Epithelial cell of proximal tubule (primary cell): ENCODE measurements at places on chromosomes 1 and 21.

DNA sequence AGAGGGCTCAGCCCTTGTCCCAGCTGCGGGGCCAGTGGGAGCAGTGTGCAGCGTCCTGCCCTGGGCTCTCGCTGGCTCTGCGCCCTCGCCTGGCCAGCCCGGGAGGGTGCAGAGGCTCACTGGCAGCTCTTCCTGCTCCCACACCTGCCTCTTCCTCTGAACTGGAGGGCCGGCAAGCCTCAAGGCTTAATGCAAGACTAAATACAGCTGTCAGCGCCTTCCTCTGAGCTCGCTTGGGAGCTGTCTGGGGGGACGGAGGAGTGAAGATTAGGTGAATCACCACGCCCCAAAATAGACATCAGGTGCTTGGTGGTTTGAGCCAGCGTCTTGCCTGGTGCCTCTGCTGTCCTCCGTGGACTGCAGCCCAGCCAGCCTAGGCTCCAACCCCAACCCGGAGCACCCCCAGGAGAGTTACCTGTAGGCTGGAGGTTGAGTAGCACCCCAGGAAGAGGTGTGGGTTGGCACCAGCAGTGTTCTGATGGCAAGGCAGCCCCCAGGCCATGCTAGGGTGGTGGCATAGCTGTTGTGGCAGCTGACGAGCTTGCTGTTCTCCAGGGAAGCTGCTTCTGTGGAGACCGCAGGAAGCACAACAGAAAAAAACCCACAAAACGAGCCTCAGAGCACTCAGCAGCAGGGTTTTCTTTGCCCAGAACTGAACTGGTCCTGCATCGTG lies 36.9 kb downstream of the UMODL1 start:
- no peak for DNase-seq

- DNase-seq, result no peak
Observed at GRCh38 chr1:117106478-117106877, 15.1 kb downstream of the TRIM45 start.

DNA sequence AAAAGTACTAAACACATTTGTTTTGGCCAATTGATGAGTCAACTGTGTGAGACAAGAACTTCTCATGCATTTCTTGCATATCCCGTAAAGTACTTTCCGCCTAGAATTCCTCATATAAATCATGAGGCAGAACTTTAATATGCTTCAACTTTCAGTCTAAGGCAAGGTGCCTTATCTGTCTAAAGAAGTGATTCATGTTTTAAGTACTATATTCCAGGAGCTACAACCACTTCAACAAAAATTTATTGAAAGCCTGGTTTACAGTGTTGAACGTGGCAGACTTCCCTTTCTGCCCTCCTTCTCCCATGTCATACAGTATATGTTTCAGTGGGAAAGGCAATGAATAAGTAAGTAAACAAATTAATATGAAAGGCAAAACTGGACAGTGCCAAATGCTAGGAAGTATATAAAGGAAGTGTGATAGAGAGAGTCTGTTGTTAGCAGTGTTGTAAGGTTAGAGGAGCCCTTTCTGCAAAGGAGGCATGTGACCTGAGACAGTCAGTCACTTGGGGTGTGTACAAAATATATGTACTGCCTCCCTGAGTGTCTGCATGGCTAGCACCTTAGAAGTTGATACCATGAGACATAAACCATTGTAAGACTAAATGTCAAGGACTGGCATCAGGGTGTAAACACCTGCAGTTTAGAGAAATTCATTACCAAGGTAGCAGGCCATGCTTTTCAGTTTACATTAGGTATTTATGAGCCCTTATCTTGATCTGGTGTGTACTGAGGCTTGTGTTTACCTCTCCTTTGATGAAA lies 362.2 kb downstream of the SRGAP2C start:
- no peak for DNase-seq

DNA sequence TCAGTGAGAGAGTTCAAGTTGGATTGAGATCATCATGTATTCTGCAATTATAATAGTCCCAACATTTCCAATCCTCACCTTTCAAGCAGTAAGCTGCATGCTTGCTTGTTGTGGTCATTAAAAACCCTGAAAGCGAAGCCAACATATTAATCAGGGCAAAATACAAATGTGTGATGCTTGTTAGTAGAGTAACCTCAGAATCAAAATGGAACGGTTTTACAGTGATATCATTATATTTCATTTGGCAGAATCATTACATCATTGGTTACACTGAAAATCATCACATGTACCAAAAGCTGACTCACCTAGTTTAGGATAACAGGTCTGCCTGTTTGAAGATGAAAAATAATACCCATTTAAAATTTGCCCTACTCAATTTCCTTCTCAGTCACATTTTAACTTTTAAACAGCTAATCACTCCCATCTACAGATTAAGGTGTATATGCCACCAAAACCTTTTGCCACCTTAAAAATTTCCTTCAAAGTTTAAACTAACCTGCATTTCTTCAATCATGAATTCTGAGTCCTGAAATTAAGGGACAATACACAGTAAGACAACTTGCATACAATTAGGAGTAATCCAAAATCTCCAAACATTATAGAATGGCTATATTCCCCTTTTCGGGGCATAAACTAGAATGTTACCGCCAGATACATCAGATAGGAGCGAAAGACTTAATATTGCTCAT lies 3.5 kb downstream of the GAS5 start:
- no peak for DNase-seq

DNA sequence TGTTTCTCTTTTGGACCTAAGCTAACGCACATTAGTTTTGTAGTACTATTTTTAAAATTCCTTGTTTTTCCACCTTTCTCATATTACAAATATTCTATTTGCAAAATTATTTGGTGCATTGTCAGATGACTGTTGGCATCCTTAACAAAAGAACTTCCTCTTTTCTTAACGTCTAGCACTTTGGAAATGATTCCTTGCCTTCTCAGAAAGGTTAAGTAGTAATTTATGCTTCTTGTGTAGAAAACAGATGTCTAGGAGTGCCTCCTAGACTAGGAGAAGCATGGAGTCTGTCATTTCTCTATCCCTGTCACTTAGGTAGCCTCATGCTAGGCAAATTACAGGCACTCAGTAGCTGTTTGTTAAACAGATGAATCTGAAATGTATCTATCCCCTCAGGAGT lies 64.4 kb downstream of the HSPA13 start:
- no peak for DNase-seq

GRCh38 chr1:230754796-230755195 lies 7.6 kb downstream of the CAPN9 start:
- peak; percentile 40 for DNase-seq

GRCh38 chr1:68495968-68496679 lies 758 bp downstream of the DEPDC1 start:
- DNase-seq, result no peak

DNA sequence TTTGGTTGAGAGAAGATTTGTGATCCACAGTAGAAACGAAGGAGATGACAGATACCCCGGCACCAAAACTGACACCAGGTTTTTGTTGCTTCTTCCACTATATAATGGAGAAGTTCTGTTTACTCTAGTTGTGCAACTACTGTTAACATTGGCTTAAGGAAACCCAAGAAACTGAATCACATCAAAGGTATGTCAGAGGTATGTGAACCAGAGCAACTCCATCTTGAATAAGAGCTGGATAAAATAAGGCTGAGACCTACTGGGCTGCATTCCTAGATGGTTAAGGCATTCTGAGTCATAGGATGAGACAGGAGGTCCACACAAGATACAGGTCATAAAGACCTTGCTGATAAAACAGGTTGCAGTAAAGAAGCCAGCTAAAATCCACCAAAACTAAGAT lies 173.7 kb upstream of the CAMK1G start:
- no peak for DNase-seq

DNA sequence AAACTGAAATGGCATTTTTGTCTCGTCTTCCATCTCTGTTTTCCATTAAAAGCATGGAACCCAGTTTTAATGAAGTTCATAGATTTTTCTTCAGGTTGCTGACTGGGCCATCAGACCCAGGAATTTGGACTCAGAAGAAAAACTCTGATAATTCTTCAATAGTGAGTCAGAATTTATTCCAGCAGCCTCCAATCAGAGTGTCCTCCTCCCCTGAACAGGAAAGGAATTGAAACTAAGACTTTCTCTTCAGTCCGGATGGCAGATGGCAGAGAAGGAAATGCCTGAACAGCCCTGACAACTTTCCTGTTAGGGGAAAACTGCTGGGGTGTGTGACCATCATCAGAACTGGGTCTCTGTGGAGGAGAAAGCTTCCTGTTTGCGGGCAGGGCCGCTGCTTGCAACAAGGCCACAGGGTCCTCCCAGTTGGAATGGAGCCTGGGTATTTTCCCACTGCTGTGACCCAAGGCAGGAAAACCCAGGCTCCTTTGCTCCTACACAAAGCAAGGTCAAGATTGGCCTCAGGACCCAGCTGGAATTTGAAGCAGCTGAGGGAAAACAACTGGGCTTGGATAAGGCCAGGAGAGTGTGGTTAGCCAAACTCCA lies 20.7 kb downstream of the CD34 start:
- DNase-seq, result peak; percentile 92

DNA sequence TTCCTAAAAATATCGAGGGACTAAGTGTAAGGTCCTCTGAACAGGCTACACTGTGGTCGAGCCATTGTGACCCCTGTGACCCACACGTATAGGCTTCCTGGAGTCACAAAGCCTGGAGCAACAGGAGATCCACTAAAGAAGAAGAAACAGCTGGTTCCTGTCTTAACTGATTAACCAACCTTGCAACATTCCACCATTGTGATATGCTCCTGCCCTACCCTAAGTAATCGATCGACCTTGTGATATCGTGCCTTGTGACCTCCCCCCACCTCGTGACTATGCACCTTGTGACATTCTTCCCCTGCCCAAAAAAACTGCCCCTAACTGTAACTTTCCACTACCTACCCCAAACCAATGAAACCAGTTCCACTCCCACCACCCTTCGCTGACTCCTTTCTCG lies 304.6 kb upstream of the FAM78B start:
- no peak for DNase-seq

DNA sequence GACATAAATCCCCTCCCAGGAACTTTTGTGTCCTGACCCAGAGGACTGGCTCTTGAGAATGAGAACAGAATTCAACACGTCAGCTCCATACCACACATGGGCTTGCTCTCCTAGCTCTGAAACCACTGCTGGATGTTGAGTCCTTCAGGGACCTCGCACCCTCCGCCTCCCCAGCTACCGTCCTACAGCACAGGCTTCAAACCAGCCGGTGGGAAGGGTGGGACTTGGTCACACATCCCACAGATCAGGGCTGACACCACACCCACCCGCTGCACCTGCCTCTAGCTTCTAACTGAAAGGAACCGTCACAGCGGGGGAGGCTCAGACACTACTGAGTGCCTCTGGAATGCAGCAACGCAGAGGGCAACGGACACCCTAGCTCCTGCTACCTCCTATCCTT lies 24.0 kb downstream of the MRAP start:
- DNase-seq, result no peak

DNA sequence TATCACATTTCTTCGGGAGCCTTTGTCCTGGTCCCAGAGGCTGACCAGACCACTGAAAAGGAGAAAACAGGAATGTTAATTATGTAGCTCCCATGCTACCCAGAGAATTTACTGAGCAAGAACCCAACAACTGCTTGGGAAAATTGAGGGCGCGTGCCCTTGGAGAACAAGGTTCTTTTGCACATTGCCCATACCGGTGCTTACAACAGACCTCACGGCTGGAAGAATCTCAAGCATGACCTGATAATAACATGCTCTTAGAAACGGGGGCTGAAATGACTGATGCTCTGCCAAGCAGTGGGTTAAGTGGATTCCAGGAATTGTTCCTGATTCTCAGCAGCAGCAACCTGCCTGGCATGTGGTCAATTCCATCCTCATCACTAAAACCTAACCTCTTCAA lies 49.3 kb upstream of the AJAP1 start:
- peak; percentile 70 for DNase-seq

DNA sequence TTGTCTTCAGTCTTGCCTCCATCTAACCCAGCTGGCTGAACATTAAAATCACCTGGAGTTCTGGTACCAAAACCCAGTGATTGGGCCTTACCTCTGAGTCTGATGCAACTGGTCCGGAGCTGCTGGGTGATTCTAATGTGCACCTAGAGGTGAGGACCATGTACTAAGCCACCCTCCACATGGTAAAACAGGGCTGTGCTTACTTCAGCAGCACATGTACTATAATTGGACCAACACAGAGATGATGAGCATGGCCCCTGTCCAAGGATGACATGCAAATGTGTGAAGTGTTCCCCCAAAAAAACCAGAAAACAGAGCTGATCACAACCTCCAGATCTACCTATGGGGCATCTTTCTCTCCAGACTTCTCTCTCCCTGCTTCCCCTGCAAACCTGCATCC lies 37.0 kb downstream of the ELK4 start:
- DNase-seq, result no peak

- no peak for DNase-seq
Observed at GRCh38 chr1:32754317-32755097, 51.9 kb upstream of the SYNC start.

- DNase-seq, result no peak
Observed at GRCh38 chr1:4118746-4119515, 218.9 kb upstream of the C1orf174 start.

DNA sequence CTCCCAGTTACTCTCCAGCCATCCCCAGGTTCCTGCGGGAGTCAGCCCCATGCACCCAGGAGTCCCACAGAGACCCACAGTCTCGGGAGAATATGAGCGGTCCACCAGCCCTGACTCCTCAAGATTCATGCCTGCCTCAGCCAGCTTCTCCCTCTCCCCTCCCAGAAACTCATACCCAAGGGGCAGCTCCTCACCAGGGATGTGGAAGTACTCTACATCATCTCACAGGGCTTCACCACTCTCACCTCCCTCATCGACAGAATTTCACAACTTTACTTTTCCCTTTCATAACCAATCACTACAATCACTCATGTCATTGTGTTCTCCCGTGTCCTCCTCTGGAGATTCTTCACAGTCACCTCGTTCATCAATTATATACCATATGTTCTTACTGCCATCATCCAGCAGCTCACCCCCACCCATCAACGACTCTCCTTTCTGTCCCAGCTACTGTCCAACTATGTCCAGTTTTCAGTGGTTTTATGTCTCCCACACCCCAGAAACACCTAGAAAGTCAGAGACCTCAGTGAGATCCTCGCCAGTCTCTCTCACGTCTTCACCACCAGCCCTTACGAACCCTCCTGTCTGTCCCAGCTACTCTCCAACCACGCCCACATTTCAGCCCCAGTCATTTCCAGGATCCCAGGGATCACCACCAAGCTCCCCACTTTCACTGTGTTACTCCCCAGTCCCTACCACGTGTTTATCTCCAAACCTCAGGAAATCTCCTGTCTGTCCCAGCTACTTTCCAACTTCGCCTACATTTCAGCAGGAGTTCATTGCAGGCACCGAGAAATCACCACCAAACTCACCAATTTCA lies 1530.1 kb upstream of the TPTE start:
- no peak for DNase-seq

GRCh38 chr1:84253891-84254290 lies 47.6 kb upstream of the SAMD13 start:
- peak; percentile 90 for DNase-seq
